Type B pancreatic cell (in vitro differentiated cells): ENCODE measurements at places on chromosomes 2 and 18.

GRCh38 chr2:232338759-232339106, 39.8 kb upstream of the ALPP start:
- no peak for DNase-seq

- no peak for DNase-seq
Observed at GRCh38 chr2:46299365-46300263, 2.4 kb downstream of the EPAS1 start.

DNA sequence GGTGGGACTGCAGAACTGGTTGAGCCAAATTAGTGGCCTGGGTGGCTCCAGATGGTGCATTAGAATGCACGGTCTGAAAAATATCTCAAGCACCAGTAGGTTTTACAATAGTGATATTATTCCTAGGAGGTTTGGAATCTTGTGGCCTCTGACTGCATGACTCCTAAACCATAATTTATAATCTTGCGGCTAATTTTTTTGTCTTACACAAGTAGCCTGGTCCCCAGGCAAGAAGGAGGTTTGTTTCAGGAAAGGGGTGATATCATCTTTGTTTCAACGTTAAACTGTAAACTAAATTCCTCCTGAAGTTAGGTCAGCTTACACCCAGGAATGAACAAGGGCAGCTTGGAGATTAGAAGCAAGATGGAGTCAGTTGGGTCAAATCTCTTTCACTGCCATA, 98.9 kb upstream of the ARL4C start:
- no peak for DNase-seq

GRCh38 chr18:41967680-41968079, 12.6 kb downstream of the PIK3C3 start:
- DNase-seq, result no peak

- DNase-seq, result no peak
Observed at GRCh38 chr2:190462611-190463010, 54.5 kb downstream of the MFSD6 start.
